ENCODE measurements at places on chromosomes 3 and 15. TPM values are rescaled to one million over a fixed set of nuclear protein-coding genes. Genes with fewer than 3 reads are reported as not detected.

- no peak for DNase-seq
- H3K27ac ChIP-seq, result no peak overlapping the region
- H3K4me1 ChIP-seq, result no peaks in the 10 kb centered on the region
- H3K4me3 ChIP-seq, result no peak overlapping the region
- no peaks in the 10 kb centered on the region for H3K36me3 ChIP-seq
These were observed 34.3 kb upstream of the RFTN1 start for GRCh38 chr3:16547561-16548357.

DNA sequence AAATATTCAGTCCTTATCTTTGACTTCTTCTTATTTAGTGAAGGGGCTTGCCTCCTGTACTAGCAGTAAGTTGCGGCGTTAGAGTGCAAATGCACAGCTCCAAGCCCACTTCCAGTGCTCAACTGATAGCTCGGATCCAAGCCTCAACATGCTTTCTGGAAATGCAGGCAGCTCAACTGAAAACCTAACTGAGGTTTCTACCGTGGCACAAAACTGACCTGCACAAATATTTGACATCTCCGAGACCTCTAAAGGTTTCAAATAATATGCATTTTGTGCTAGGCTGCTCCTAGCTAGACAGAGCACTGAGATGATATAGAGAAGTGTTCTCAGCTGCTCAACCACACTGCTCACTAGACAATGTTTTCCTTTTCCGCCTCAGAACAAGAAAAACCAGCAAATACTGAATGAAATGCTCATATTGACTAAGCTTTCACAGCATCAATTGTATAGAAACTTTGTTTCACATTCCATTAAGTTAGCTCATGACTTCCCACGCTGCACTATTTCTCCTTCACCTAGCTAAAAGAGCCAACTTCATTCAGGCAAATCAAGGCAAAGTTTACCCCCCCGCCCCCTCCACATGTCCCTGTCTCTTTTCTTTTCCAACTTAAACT lies 822 bp downstream of the ZNF385D start:
- H3K4me1 ChIP-seq, result no peaks in the 10 kb centered on the region
- H3K27me3 ChIP-seq, result peaks cover 6% of the 10 kb centered on the region
- no peaks in the 10 kb centered on the region for H3K36me3 ChIP-seq
- H3K4me3 ChIP-seq, result no peak overlapping the region

GRCh38 chr3:121482660-121483059 lies 63.1 kb downstream of the POLQ start:
- H3K4me3 ChIP-seq, result no peak overlapping the region
- no peak for DNase-seq
- H3K4me1 ChIP-seq, result no peaks in the 10 kb centered on the region

- H3K4me1 ChIP-seq, result no peaks in the 10 kb centered on the region
- DNase-seq, result no peak
- no peaks in the 10 kb centered on the region for H3K27me3 ChIP-seq
- no peak overlapping the region for H3K4me3 ChIP-seq
These were observed 21.7 kb downstream of the LEKR1 start for GRCh38 chr3:156847752-156848448.

DNA sequence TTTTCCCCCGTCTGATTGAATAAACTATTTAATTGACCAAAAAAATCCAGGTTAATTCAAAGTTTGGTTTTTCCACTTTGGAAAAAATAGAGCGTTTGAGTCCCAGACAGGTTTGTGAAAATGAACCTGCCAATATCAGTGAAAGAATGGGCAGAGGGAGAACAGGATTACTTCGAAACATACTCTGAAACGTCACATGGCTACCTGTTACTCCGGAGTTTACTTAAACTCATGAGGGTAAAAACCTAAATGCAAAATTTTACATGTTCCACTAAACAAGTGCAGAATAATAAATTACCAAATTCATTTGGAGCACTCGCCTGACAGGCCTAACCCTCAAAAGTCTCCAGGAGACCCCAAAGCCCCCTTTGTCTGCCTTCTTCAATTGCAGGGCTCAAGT lies 419.9 kb downstream of the MECOM start:
- no peak for DNase-seq
- H3K4me3 ChIP-seq, result no peak overlapping the region
- no peaks in the 10 kb centered on the region for H3K36me3 ChIP-seq
- H3K4me1 ChIP-seq, result no peaks in the 10 kb centered on the region
- peaks cover 38% of the 10 kb centered on the region for H3K27me3 ChIP-seq
- H3K27ac ChIP-seq, result no peak overlapping the region

DNA sequence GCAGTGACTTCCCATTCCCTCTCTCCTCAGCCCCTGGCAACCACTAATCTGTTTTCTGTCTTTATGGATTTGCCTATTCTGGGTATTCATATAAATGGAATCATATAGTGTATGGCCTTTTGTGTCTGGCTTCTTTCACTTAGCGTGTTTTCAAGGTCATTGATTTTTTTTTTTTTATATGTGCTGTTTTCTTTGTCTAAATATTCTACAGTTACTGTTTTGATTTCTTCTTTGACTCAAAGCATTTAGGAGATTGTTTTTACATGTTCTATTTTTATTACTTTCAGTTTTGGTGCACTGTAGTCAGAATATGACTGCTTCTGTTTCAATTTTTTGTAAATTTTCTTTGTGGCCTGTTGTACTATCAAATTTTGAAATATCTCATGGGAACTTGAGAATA lies 71.9 kb upstream of the RNU6-1 start:
- no peak for DNase-seq
- no peak overlapping the region for H3K4me3 ChIP-seq
- no peaks in the 10 kb centered on the region for H3K36me3 ChIP-seq
- H3K27ac ChIP-seq, result no peak overlapping the region
- H3K27me3 ChIP-seq, result no peaks in the 10 kb centered on the region

DNA sequence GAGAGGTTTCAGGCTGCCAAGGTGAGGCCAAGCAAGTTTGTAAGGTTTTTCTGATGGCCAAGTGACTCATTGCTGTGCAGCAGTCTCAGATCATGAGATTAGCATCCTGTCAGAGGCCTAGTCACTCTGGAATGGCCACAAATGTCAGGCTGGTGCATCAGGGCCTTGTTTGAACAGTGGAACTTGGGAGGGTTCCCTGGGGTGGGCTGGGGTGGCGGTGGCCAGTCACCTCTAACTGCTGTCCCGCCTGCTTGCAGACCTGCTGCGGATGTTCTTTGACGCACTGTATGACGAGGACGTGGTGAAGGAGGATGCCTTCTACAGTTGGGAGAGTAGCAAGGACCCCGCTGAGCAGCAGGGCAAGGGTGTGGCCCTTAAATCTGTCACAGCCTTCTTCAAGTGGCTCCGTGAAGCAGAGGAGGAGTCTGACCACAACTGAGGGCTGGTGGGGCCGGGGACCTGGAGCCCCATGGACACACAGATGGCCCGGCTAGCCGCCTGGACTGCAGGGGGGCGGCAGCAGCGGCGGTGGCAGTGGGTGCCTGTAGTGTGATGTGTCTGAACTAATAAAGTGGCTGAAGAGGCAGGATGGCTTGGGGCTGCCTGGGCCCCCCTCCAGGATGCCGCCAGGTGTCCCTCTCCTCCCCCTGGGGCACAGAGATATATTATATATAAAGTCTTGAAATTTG lies 2.8 kb upstream of the FAM131A start:
- no peak for DNase-seq
- no peak overlapping the region for H3K4me3 ChIP-seq
- peaks cover 4% of the 10 kb centered on the region for H3K27me3 ChIP-seq
- peak overlapping the region; percentile 78 for H3K27ac ChIP-seq

Gene NEO1
- not detected for polyA plus RNA-seq

Gene MB21D2
- 0.62 TPM for polyA plus RNA-seq

Gene ECE2
- not detected for polyA plus RNA-seq

Gene CPNE9
- 0.51 TPM for polyA plus RNA-seq

Gene ERICH6
- polyA plus RNA-seq, result not detected

Gene TMEM158
- polyA plus RNA-seq, result 0.19 TPM

Gene CHRFAM7A
- polyA plus RNA-seq, result 2.7 TPM

Gene ARGFX
- not detected for polyA plus RNA-seq
